Mammary microvascular endothelial cell (primary cell): ENCODE measurements at places on chromosomes 5 and 9. TPM values are rescaled to one million over a fixed set of nuclear protein-coding genes. Genes with fewer than 3 reads are reported as not detected.

FOXD4L3 gene
- total RNA-seq: not detected in 2 replicates

IFNA2 gene
- total RNA-seq: not detected in 2 replicates

OTULIN gene
- 20.0 and 29.2 TPM in 2 replicates for total RNA-seq

TOPORS gene
- total RNA-seq: 18.4 and 19.5 TPM in 2 replicates

OBP2B gene
- total RNA-seq: not detected in 2 replicates

PARP8 gene
- total RNA-seq: 0.47 and 0.64 TPM in 2 replicates

PKD2L2 gene
- not detected in 2 replicates for total RNA-seq

POU5F2 gene
- total RNA-seq: 0.07 and 0.15 TPM in 2 replicates

OGN gene
- total RNA-seq: not detected in 2 replicates

PCDHB11 gene
- total RNA-seq: not detected in 2 replicates

OTP gene
- not detected in 2 replicates for total RNA-seq

STPG3 gene
- total RNA-seq: not detected in 2 replicates

GABRP gene
- total RNA-seq: 1.5 and 2.7 TPM in 2 replicates

SGTB gene
- 12.8 and 17.1 TPM in 2 replicates for total RNA-seq

TNFSF8 gene
- total RNA-seq: not detected in 2 replicates

LRRC19 gene
- total RNA-seq: not detected in 2 replicates

TGFBI gene
- total RNA-seq: 36.1 and 39.9 TPM in 2 replicates

BARHL1 gene
- total RNA-seq: not detected in 2 replicates

GNA14 gene
- 2.7 and 3.4 TPM in 2 replicates for total RNA-seq

FOCAD gene
- total RNA-seq: 43.5 and 49.9 TPM in 2 replicates

PHF24 gene
- total RNA-seq: not detected in 2 replicates

CNTNAP3B gene
- 19.0 and 22.2 TPM in 2 replicates for total RNA-seq

TMEM215 gene
- total RNA-seq: not detected in 2 replicates

NEUROG1 gene
- not detected in 2 replicates for total RNA-seq

ZNF462 gene
- 4.6 and 5.4 TPM in 2 replicates for total RNA-seq

MYORG gene
- total RNA-seq: 6.1 and 7.4 TPM in 2 replicates

PPP1R26 gene
- 5.0 and 6.1 TPM in 2 replicates for total RNA-seq

PRSS3 gene
- total RNA-seq: 13.4 and 19.8 TPM in 2 replicates

SEMA6A gene
- 2.0 and 4.4 TPM in 2 replicates for total RNA-seq

GMCL2 gene
- not detected in 2 replicates for total RNA-seq

DRD1 gene
- total RNA-seq: not detected in 2 replicates

LCN9 gene
- not detected in 2 replicates for total RNA-seq

DMRT3 gene
- total RNA-seq: not detected in 2 replicates

SLC34A3 gene
- not detected in 2 replicates for total RNA-seq

CTXN3 gene
- total RNA-seq: not detected in 2 replicates

PRDM9 gene
- not detected in 2 replicates for total RNA-seq

NUTM2F gene
- not detected in 2 replicates for total RNA-seq

LECT2 gene
- total RNA-seq: not detected in 2 replicates

MYO10 gene
- 51.2 and 57.5 TPM in 2 replicates for total RNA-seq

SMIM33 gene
- total RNA-seq: not detected in 2 replicates

ABLIM3 gene
- total RNA-seq: 51.7 and 57.6 TPM in 2 replicates

MYMK gene
- not detected in 2 replicates for total RNA-seq

PLPPR1 gene
- total RNA-seq: 0.05 and 0.07 TPM in 2 replicates

CDC20B gene
- not detected in 2 replicates for total RNA-seq

IL13 gene
- total RNA-seq: not detected in 2 replicates

C5orf63 gene
- 3.2 and 5.9 TPM in 2 replicates for total RNA-seq

KIF4B gene
- under 0.01 and 0.13 TPM in 2 replicates for total RNA-seq
